CD4-positive, alpha-beta memory T cell (primary cell): ENCODE measurements at places on chromosomes 2 and 18.

GRCh38 chr18:49161627-49162026 lies 210.9 kb upstream of the SMAD7 start:
- H3K27ac ChIP-seq: no peak overlapping the region
- no peak for DNase-seq
- no peak overlapping the region for H3K4me3 ChIP-seq
- no peaks in the 10 kb centered on the region for H3K27me3 ChIP-seq
- no peaks in the 10 kb centered on the region for H3K4me1 ChIP-seq

- no peak overlapping the region for H3K4me3 ChIP-seq
- peaks cover 64% of the 10 kb centered on the region for H3K27me3 ChIP-seq
- H3K36me3 ChIP-seq: no peaks in the 10 kb centered on the region
- H3K4me1 ChIP-seq: peaks cover 43% of the 10 kb centered on the region
- DNase-seq: no peak
- H3K27ac ChIP-seq: no peak overlapping the region
Observed at GRCh38 chr2:72915320-72915906, 1.9 kb upstream of the EMX1 start.

DNA sequence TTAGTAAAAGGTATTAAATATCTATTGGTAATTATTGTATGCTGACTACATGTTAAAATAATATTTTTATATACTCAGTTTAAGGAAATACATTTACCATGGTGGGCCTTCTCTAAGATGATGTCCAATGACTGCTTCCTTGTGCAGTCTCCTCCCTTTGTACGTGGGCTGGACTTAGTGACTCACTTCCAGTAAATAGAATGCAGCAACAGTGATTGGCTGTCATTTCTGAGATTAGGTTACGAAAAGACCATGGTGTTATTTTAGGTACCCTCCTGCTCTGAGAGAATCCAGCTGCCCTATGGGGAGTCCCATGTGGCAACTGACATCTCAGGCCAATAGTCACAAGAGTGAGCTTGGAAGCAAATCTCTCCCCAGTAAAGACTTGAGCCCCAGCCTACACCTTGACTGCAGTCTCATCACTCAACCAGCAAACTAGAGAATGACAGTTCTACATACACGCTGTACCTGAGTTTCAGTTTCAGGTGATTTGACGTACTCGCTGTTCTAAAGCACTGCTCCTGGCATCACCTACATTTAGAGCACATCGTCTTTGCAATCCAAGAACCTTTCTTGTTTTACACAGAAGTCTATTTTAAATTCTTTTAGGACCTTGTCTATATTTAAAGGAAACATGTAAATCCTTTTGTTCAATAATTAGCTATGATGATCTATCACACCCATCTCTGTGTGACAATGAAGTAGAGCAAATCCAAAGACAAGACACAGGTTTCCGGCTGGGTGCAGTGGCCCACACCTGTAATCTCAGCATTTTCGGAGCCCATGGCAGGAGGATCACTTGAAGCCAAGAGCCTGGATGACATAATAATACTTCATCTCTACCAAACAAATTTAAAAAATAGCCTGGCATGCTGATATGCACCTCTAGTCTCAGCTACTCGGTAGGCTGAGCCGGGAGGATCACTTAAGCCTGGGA lies 87.2 kb downstream of the COBLL1 start:
- DNase-seq: no peak
- H3K27me3 ChIP-seq: no peaks in the 10 kb centered on the region
- H3K4me1 ChIP-seq: no peaks in the 10 kb centered on the region
- H3K27ac ChIP-seq: no peak overlapping the region
- no peak overlapping the region for H3K4me3 ChIP-seq

DNA sequence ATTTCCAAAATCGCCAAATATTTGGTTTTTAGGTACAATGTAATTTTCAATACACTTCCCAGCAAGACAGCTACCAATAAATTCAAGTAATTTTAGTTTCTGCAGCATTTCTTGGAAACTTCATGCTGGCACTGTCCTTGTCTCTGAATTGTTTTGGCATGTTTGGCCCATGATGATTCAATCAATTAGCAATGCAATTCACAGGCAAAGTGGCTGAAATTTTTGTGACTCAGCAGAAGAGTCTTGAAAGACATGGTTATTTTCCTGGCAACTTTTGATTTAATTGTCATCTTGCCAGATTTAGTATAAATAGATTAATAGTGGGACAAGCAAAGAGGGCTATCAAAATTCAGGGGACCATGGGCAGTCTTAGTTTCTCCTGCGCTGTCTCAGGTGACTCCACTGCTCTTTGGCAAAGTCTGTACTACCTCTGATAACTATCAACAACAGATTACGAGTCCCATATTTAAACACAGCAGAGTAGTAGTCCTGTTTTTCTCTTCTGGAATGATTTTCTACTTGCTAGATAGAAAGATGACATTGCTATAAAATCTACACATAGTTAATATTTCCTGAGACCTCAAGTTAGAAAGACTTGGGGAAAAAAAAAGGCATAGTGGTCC lies 88.9 kb upstream of the CYP26B1 start:
- no peaks in the 10 kb centered on the region for H3K4me1 ChIP-seq
- H3K27ac ChIP-seq: no peak overlapping the region
- H3K27me3 ChIP-seq: no peaks in the 10 kb centered on the region
- DNase-seq: no peak
- H3K4me3 ChIP-seq: no peak overlapping the region

DNA sequence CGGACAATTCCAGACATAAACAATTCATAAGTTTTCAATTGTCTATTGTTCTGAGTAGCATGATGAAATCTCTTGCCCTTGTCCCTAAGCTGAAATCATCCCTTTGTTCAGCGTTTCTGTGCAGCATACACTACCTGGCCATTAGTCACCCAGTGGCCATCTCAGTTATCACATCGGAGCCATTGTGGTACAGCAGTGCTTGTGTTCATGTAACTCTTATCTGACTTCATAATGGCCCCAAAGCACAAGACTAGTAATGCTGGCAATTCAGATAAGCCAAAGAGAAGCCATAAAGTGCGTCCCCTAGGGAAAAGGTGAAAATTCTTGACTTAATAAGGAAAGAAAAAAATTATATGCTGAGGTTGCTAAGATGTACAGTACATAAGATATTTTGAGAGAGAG lies 127.2 kb downstream of the FHOD3 start:
- no peaks in the 10 kb centered on the region for H3K36me3 ChIP-seq
- no peak for DNase-seq
- H3K4me3 ChIP-seq: no peak overlapping the region
- H3K27me3 ChIP-seq: no peaks in the 10 kb centered on the region

GRCh38 chr2:66438891-66439811 lies 4.2 kb downstream of the MEIS1 start:
- no peaks in the 10 kb centered on the region for H3K36me3 ChIP-seq
- H3K27ac ChIP-seq: no peak overlapping the region
- H3K27me3 ChIP-seq: peaks cover 11% of the 10 kb centered on the region
- DNase-seq: no peak
- H3K4me3 ChIP-seq: no peak overlapping the region

- no peak for DNase-seq
- no peak overlapping the region for H3K27ac ChIP-seq
- peaks cover 7% of the 10 kb centered on the region for H3K4me1 ChIP-seq
- no peaks in the 10 kb centered on the region for H3K27me3 ChIP-seq
- H3K36me3 ChIP-seq: peaks cover 69% of the 10 kb centered on the region
Observed at GRCh38 chr2:181485638-181485946, 28.4 kb downstream of the ITGA4 start.

- peaks cover 65% of the 10 kb centered on the region for H3K4me1 ChIP-seq
- peak; percentile 20 for DNase-seq
- peak overlapping the region; percentile 65 for H3K27ac ChIP-seq
- H3K4me3 ChIP-seq: peak overlapping the region; percentile 77
- H3K27me3 ChIP-seq: no peaks in the 10 kb centered on the region
- H3K36me3 ChIP-seq: no peaks in the 10 kb centered on the region
Observed at GRCh38 chr2:10301941-10302478, 694 bp upstream of the HPCAL1 start.

DNA sequence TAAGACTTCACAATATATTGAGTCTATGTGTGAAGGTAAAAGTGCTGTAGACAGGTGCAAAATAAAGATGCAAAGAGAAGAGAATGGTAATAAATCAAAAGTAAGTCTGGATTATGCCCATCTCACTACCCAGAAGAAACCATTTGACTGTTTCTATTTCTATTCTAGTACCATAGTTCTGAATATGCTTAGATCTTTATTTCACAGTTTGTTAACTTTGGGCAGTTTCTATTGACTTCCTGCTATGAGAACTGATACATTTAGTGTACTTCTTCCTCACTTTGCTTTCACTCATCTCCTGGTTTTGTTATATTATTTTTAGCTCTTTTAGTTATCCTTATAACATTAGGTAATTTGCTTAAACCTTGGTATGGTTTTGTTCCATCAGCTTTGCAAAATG lies 94.9 kb downstream of the HS1BP3 start:
- H3K27ac ChIP-seq: no peak overlapping the region
- H3K4me1 ChIP-seq: no peaks in the 10 kb centered on the region
- H3K4me3 ChIP-seq: no peak overlapping the region
- DNase-seq: no peak
- H3K27me3 ChIP-seq: no peaks in the 10 kb centered on the region

GRCh38 chr2:219630770-219631405 lies 3.5 kb downstream of the SLC4A3 start:
- no peaks in the 10 kb centered on the region for H3K4me1 ChIP-seq
- DNase-seq: no peak
- H3K4me3 ChIP-seq: no peak overlapping the region
- H3K27ac ChIP-seq: no peak overlapping the region
- no peaks in the 10 kb centered on the region for H3K36me3 ChIP-seq

- DNase-seq: no peak
- no peak overlapping the region for H3K4me3 ChIP-seq
- H3K27me3 ChIP-seq: no peaks in the 10 kb centered on the region
- H3K36me3 ChIP-seq: no peaks in the 10 kb centered on the region
- H3K27ac ChIP-seq: no peak overlapping the region
Observed at GRCh38 chr18:23342506-23342905, 110.6 kb upstream of the RIOK3 start.

GRCh38 chr18:79987566-79987965 lies 797 bp downstream of the TXNL4A start:
- DNase-seq: no peak
- H3K36me3 ChIP-seq: peaks cover 7% of the 10 kb centered on the region
- no peaks in the 10 kb centered on the region for H3K27me3 ChIP-seq

DNA sequence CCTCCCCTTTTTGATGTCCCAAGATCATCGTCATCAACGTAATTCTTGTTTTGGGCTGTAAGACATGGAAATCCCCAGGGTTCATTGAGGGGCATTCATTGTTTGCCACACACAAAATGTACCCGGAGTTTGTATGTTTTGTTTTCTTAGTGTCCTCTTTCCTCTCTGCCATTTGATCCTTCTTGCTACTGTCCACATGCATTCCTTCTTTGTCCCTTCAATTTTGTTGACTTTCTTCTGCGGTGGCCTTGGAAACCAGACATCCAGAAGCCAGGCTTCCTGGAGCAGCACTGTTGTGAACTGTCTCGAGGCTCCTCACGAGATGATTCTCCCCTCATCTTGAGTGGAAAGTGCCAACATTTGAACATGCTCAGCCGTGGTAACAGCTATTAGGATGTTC lies 24.8 kb downstream of the IGFBP2 start:
- no peaks in the 10 kb centered on the region for H3K27me3 ChIP-seq
- H3K27ac ChIP-seq: no peak overlapping the region
- no peaks in the 10 kb centered on the region for H3K36me3 ChIP-seq
- H3K4me1 ChIP-seq: no peaks in the 10 kb centered on the region

DNA sequence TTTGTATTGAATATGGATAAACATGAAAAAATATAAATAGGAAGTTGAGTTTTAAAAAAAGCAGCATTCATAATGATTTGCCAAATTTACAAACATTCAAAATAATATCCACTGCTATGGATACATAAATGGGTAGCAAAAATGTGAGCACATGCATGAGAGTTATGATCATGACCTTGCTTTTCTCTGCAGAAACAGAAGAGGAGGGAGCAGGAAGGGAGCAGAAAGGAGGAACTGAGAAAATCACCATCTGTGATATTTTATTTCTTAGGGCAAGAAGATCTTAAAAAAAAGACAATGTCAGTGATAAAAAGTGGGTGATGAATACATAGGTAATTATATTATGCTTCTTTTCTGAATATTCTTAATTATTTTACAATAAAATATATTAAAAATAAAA lies 17.7 kb upstream of the CCDC93 start:
- no peak for DNase-seq
- H3K4me3 ChIP-seq: no peak overlapping the region
- no peak overlapping the region for H3K27ac ChIP-seq

DNA sequence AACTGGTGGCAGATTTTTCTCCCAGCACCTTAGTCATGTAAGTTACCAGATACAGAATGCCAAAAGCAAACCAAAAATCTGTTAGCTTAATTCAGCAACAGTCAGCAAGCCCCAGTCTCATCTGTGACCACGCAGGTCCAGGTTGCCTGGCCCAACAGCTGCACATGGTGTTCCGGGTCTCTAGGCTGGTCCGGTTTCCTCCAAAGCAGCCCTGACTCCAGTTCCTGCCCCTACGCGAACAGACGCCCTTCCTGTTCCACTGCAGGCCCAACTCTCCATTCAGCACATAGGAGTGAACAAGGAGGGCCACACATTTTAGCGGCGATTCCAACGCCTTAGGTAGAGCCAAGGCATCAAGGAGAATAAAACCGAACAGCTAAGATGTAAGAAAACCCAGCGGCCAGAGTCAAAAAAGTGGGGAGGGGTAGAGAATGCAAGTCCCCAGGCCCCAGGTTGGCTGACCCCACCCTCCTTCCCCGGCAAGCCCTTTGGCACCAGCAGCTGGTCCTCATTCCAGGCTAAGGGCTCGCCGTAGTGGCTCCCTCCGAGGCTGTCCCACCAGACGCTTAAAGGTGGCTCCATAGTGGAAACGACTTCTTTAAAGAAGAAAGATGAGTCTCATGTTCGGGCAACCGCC lies 1.5 kb downstream of the STK25 start:
- DNase-seq: no peak
- peaks cover 18% of the 10 kb centered on the region for H3K4me1 ChIP-seq
- H3K27ac ChIP-seq: no peak overlapping the region
- no peaks in the 10 kb centered on the region for H3K27me3 ChIP-seq
- peak overlapping the region; percentile 58 for H3K4me3 ChIP-seq
- H3K36me3 ChIP-seq: no peaks in the 10 kb centered on the region

- no peak overlapping the region for H3K27ac ChIP-seq
- H3K27me3 ChIP-seq: no peaks in the 10 kb centered on the region
- H3K4me1 ChIP-seq: no peaks in the 10 kb centered on the region
- H3K4me3 ChIP-seq: no peak overlapping the region
- DNase-seq: no peak
Observed at GRCh38 chr2:165637396-165637795, 156.7 kb downstream of the GALNT3 start.

- DNase-seq: no peak
- H3K27me3 ChIP-seq: no peaks in the 10 kb centered on the region
- H3K27ac ChIP-seq: no peak overlapping the region
- H3K36me3 ChIP-seq: no peaks in the 10 kb centered on the region
- H3K4me3 ChIP-seq: no peak overlapping the region
Observed at GRCh38 chr18:354003-354402, 86.2 kb upstream of the THOC1 start.

- no peak overlapping the region for H3K4me3 ChIP-seq
- H3K36me3 ChIP-seq: no peaks in the 10 kb centered on the region
- H3K4me1 ChIP-seq: no peaks in the 10 kb centered on the region
- H3K27ac ChIP-seq: no peak overlapping the region
Observed at GRCh38 chr18:6368017-6368416, 46.7 kb downstream of the L3MBTL4 start.
